ENCODE measurements at places on chromosomes 12 and 14.

GRCh38 chr12:48023386-48023785 lies 19.1 kb upstream of the COL2A1 start:
- DNase-seq, result no peak

GRCh38 chr12:52191841-52192791 lies at the start of gene KRT80:
Gene KRT80, minus strand, starts transcription at chr12:52192014. Its CDS starts 112 bp downstream, at chr12:52191902.
- peak; percentile 89 for DNase-seq

- no peak for DNase-seq
Observed at GRCh38 chr12:57754411-57755193, at the start of gene MARCHF9. Gene MARCHF9, plus strand, starts transcription at chr12:57755103. Its CDS starts 426 bp downstream, at chr12:57755529.

DNA sequence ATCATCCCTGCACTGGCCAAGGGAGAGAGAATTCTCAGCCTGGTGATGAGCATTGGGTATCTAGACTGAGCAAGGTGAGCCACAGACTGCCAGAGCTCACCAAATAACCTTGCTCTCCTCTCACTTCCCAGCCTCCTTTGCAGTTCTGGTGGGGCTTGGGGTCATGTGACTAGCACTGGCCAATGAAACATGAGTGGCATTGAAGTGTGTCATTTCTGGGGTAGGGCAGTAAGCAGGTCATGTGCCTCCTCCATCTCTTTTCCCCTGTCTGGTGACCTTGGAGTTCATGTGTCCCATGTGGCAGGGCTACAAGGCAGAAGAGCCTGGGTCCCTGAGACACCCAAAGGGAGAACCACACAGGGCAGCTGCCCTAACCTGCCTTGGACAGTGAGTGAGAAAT lies 3.6 kb upstream of the KRT72 start:
- DNase-seq, result no peak

- peak; percentile 69 for DNase-seq
Observed at GRCh38 chr14:105061428-105062047, 3.7 kb downstream of the GPR132 start.

- DNase-seq, result no peak
Observed at GRCh38 chr12:80648881-80649280, 58.6 kb upstream of the MYF6 start.

GRCh38 chr12:2691345-2692071 lies 103.3 kb upstream of the FKBP4 start:
- no peak for DNase-seq

DNA sequence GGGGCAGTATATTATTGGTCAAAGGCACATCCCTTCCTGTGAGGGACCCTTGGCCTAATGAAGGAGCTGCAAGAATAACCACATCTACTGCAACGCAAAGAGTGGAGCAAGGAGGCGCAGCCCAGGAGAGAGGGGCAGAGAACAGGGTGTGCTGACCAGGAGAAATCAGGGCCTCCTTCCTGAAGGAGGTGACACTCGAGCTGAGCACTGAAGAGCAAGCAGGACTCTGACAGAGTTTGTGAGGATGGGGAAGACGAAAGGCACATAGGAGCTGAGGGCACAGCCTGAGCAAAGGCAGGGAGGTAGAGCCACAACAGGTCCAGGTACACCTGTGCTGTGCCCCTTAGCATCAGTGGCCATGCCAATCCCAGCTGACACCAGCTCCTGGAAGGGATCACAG lies 60.6 kb downstream of the CCDC85C start:
- DNase-seq, result no peak

DNA sequence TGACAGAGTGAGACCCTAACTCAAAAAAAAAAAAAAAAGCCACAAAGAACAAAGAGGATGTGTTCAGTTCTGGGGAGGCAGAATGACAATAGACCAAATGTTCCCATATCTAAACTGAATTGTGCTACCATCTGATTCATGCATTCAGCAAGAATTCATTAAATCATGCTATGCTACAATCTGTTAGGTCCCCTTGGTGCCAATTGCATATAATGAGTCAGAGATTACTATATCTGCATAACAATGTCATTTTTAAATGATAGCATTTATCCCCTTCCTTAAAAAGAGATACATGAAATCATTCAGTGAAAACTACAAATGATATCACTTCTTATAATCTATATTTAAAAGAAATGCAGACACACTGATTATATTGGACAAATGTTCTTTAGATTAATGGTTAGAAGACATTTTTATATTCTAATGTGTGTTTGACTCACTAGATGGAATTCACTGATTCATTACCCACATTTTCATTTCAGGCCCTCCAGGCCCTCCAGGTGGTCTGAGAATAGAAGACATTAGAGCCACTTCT lies 207.6 kb upstream of the PDZRN4 start:
- no peak for DNase-seq

DNA sequence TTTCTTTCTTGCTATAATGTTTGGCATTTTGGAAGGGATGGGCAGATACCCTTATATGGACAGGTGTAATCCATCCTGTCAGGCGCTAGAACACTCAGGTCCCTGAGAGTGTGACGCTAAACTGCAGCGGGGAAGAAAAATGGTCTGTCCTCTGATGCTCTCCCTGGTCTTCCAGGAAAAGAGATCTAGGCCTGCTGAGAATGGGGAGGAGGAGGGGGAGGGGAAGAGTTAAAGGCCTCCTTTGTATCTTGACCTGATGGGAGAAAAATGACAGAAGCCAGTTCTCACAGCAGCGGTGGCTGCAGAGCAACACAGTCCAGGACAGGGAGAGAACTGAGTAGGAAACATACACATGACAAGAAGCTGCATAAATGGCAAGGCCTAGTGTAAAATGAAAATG lies 61.1 kb downstream of the RPS6KA5 start:
- no peak for DNase-seq

GRCh38 chr14:78848234-78848820 lies 678.2 kb downstream of the NRXN3 start:
- DNase-seq, result no peak

- no peak for DNase-seq
Observed at GRCh38 chr12:22160396-22161003, 114.5 kb downstream of the CMAS start.

- DNase-seq, result peak; percentile 97
Observed at GRCh38 chr14:55271572-55272298, 514 bp downstream of the FBXO34 start.

DNA sequence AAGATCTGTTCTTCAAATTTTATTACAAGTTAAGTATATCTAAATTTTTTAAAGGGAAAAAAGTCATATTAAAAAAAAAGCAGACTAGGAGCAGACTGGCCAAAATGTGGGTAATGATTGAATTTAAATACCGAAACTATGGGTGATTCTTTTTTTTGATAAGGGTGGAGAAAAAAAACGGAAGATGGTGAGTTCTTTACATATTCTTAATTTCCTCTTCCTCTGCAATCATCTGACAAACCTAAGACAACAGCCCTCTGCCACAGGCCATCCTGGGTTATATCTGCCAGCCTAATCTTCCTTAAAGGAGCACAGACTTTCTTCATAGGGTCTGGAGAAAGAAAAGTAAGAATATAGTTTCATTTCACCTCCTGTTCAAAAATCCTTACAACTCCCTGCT lies 108.0 kb downstream of the PPP2R5E start:
- no peak for DNase-seq

- DNase-seq, result no peak
Observed at GRCh38 chr12:74770552-74770951, 232.9 kb downstream of the ATXN7L3B start.

DNA sequence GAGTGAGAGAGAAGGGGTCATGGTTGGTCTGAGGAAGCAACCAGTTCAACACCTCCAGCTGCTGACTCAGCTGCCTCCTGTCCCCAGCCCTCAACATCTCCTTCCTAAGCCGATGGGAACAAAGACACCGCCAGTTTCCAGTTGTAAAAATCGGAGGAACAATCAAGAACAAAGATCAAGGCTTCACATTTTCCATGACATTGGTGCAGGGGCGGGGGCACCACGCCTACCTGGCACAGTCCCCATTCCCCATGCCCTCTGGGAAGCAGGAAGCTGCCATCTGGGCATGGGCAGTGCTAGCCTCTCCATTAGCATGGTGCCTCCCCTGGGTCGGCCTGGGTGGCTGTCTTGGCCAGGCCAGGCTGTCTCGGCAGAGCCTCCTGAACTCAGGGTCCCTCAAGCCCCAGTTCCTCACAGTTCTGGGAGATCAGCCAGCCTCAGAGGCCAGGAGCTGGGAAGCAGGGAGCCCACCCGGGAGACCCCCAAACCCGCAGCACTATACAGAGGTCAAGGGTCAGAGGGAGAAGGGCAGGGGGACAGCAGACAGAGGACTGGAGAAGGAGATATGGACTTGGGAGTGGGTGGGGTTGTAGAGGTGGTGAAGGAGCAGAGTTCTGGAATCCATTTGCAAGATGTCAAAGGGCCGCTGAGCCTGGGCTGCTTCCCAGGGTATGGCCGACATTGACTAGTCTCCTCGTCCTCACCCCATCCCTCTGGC lies 19.6 kb upstream of the TMEM106C start:
- DNase-seq, result no peak

- DNase-seq, result no peak
Observed at GRCh38 chr12:124952801-124953200, 36.1 kb downstream of the DHX37 start.

- peak; percentile 76 for DNase-seq
Observed at GRCh38 chr14:89485264-89485663, 68.2 kb upstream of the FOXN3 start.

- no peak for DNase-seq
Observed at GRCh38 chr14:106414464-106414863, 888.1 kb downstream of the TMEM121 start.

- no peak for DNase-seq
Observed at GRCh38 chr14:48140804-48141203, 465.4 kb upstream of the MDGA2 start.

DNA sequence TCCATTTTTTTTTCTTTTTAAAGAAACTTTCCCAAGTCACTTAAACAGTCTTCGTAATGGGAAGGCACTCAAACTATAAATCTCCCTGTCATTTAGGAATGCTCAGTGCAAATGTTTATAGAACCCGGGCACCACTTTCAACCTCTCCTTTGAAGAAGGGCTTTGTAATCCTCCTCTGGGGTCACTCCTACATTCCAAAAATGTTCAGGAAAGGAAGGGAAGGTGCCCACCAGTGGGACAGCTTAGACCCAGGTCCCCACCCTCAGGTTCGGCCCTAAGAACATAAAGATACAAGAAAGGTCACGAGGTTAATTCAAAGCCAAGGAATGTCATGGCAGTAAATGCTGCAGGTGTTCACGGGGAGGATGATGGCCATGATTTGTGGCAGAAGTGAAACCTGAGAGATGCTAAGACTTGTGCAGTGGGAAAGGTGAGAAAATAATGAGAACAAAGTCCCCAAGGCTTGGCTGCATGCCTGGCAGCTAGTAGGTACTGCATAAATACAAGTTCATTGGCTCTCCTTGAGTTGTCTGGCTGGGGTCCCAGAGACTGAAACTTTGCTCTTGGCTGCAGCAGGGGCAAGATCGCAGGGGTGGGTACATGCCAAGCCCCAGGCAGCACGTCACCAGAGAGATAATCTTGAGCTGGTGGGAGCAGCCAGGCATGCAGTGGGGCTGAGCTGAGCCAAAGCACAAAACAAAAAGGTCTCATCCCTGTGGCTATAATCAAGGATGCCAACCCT lies 21.1 kb downstream of the KRT18 start:
- no peak for DNase-seq

GRCh38 chr14:94681300-94682060 lies 69.3 kb downstream of the SERPINA3 start:
- DNase-seq, result no peak

DNA sequence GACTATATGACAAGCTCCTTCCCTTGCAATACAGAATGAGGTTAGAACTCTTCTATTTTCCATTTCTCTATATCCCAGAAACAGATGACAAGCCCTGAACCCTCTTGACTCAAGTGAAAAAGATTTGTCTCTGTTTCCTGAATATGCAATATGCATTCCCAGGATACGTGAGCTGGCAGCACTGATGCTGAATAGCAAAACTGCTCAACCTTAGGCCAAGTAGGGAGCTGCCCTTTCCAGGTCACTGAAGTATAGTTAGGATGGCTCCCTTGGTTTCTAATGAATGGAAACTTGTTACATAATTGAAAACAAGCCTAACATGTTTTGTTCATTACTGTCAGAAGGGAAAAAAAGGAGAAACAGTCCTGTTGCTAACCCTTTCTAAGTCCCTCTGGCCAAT lies 47.9 kb upstream of the PLEKHG7 start:
- DNase-seq, result no peak

- DNase-seq, result peak; percentile 44
Observed at GRCh38 chr14:103546652-103547454, 15.6 kb downstream of the BAG5 start.

DNA sequence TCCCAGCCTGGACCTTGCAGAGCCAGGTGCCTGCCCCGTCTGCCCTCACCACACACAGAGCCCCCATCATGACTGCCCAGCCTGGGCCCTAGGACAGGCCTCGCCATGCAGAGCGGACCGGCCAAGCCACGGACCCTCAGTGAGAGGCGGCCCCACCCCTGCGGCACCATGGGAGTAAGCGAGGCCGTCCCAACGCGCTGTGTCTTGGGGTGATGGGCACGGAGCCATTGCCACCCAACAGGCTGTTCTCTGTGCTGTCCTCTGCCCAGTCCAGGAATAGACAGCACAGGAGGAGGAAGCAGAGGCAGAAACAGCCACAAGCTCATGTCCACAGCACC lies 39.2 kb downstream of the GALNT9 start:
- no peak for DNase-seq

DNA sequence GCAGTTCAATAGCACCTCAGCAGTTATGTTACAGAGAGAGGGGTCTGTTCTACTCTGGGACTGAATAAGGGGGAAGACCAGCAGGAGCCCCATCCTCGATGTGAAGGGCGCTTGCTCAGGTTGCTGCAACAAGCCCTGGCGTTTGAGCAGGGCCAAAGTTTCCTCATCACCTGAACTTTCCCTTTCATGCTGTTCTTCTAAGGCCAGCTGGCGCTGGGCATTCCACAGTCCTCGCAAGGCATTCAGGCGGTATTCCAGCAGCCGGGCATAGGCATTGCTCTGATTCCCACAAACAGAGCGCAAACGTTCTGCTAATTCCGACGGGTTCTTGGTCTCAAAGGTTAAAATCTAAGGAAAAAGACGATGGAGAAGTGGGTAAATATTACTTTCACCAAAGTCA lies 62.8 kb downstream of the HECTD4 start:
- no peak for DNase-seq

GRCh38 chr12:125129179-125129571 lies 63.9 kb downstream of the AACS start:
- DNase-seq, result no peak

GRCh38 chr14:66645716-66646115 lies 137.8 kb downstream of the GPHN start:
- DNase-seq, result no peak

GRCh38 chr14:64187331-64187730 lies 106.8 kb downstream of the ESR2 start:
- DNase-seq, result no peak

DNA sequence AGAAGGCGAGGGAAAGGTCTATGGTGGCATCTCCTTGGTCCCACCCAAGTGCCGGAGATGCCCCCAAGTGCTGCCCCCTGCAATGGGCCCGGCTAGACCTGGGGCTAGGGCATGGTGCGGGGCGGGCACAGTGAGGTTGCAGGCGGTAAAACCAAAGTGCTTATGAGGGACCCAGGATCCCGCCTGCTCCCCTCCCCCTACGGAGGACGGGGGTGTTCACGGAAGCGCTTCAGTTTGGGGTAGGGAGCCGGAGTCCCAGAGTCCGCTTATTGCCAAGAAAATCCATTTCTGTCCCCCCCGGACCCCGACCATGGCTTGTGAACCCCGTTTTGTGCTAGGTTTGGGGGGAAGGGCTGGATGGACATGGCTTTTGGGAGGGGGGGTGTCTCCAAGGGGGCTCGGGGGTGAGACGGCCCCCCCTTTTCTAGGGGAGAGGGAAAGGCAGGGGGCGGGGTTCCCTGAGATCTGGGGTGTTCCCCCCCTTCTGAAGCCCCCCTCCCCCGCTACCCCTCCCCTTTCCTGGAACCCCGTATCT lies 5.4 kb upstream of the GPR84 start:
- no peak for DNase-seq

GRCh38 chr12:6437586-6437985 lies 7.2 kb upstream of the CD27 start:
- DNase-seq, result no peak

GRCh38 chr14:89603938-89604480 lies 187.0 kb upstream of the FOXN3 start:
- DNase-seq, result no peak

Data from CD14-positive monocyte (primary cell).